Activated CD4-positive, alpha-beta T cell treated with anti-CD3 and anti-CD28 coated beads, Interleukin-2, amount 50 U/mL, for 16 hours (primary cell): ENCODE measurements at places on chromosomes 6 and 20.

- DNase-seq = no peak
These were observed 235.7 kb upstream of the ZNF217 start for GRCh38 chr20:53829255-53829723.

DNA sequence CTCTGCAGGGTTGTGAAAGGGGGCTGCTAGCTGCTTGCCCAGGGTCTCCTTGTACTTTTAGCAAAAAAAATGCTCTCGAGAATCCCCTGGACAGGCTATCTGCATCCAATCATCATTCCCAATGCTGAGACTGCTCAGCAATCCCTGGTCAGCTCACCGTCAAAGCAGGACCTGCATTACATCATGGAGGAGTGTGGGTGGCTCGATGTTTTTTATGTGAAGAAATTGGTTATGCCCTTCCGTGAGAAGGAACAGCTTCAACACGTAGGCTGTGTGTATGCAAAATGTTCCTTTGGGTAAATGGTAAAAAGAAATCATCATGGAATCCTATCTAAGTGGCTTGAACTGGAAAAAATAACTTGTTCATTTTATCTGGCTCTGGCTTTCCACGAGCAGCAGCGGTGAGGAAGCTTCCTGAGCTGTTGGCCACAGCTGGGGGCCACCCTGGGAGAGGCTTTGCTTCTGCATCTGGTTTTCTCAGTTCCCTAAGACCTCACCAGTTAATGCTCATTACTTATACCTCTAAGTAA lies 111.4 kb downstream of the FYN start:
- DNase-seq = peak; percentile 45

GRCh38 chr6:24272553-24272952 lies 85.3 kb downstream of the DCDC2 start:
- no peak for DNase-seq

DNA sequence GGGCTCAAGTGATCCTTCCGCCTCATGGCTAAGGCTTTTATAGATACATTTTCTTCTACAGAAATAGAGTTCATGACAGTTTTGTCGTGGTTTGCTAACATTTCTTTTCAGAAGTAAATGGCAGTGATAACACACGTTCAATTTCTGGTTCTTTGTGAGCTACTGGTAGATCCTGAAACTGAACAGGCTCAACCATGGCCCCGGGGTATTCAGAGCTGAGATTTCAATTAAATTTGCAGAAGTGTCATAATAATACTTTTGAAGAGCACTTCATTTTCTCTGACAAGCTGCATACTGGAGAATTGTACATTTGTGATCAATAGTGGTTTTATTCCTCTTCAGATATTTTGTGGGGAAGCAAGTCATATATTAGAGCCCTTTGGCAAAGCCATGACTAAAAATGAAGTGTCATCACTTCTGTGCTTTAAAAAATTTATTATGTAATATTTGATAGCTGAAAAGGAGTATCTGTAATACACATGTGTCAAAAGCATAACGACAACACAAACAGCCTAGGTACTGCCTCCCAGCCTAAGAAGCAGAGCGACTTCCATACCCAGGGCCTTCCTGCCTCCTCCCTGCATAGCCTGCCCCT lies 84.3 kb upstream of the SCP2D1 start:
- DNase-seq = no peak

- DNase-seq = no peak
These were observed 2.7 kb upstream of the SPO11 start for GRCh38 chr20:57326667-57327455.

DNA sequence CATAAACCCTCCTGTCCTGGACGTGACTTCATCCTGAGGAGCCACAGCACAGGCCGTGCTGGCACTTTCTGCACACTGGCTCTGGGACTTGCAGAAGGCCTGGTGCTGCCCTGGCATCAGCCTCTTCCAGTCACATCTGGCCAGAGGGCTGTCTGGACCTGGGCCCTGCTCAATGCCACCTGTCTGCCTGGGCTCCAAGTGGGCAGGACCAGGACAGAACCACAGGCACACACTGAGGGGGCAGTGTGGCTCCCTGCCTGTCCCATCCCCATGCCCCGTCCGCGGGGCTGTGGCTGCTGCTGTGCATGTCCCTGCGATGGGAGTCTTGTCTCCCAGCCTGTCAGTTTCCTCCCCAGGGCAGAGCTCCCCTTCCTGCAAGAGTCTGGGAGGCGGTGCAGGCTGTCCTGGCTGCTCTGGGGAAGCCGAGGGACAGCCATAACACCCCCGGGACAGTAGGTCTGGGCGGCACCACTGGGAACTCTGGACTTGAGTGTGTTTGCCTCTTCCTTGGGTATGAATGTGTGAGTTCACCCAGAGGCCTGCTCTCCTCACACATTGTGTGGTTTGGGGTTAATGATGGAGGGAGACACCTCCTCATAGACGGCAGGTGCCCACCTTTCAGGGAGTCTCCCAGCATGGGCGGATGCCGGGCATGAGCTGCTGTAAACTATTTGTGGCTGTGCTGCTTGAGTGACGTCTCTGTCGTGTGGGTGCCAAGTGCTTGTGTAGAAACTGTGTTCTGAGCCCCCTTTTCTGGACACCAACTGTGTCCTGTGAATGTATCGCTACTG lies 22.0 kb upstream of the PYGB start:
- DNase-seq = no peak

DNA sequence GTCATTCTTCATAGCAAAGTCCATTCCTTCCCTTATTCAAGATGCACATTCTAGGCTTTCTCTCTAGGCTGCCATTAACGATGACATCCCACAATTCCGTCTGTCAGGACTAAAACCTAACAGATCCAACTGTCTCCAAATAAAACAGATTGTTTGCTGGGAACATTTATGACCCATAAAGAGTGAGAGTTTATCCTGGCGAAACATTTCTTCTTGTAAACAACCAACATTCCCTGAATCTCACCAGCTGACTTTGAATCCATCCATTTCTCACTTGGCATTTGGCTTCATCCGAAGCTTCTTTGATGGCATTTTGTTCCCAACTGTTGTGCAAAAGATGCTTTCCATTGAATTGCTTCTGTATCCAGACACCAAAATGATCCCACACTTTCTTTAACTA lies 93.1 kb downstream of the OLIG3 start:
- no peak for DNase-seq

DNA sequence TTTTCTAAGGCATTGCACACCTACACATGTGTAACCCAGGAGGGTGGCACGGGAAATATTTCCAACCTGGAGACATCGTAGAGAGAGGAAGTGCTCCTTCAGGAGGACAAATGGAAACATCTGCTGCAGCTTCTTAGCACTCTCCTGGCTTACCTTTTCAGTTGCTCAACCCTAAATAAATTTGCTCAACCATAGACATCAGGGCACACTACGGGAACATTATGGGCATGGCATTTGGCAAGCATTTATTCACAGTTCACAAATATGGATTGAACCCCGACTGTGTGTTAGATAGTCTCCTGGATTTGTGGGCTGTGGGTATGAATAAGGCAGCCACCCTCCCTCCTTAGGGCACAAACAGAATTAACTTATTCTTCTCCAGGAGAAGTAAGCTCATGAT lies 118.7 kb downstream of the SOX4 start:
- DNase-seq = no peak

DNA sequence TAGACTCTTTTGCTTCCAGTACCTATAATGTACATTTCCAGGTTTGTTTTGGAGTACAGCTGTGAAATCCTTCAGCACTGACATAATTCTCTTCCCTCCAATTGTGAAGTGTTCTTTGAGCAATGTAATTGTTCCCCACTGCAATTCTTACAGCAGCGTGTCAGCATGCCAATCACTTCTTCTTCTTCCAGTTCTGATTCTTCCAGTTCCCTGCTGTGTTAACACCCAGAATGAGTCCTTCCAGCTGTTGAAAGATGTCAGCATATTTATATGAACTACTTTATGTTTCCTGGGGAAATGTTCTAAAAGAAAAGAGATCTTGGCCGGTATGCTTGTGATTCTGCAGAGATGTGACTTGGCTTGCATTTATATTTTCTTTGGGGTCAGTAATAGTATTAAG lies 213.9 kb downstream of the UNC5CL start:
- no peak for DNase-seq

DNA sequence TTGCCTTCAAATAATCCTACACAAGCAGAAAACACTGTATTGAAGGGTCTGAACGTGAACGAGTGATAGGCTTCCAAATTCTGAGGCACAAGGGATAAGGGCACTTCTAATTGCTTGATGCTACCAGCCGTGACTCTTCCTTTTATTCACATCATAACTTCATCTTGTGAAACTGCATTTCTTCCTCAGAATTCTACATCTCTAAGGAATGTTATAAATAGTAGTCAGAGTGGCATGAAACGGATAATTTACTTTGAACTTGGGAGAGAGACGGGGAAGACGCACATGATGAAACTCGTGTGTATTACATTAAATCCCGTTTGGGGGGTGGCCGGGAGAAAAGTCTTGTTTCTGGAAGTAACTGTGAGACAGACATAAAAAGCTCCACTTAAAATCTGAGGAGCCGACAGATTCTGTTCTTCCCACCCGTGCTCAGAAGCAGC lies 754 bp downstream of the HDDC2 start:
- no peak for DNase-seq

DNA sequence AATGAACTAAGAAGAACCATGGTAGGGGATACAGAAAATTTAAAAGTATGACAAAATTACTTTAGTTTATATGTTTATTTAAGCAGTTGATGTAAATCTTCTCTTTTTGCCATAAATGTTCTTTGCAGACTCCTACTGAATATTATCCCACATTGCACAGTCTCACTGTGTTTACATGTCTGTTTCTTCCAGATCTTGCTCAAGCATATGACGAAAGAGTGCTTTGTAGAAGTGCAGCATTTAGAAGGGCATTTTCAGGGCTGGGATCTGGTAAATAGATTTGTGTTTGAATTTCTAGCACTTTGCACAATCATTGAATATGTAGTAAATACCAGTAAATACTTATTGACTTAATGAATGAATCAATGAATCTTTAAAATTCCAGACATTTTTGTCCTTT lies 152.0 kb upstream of the EPHA7 start:
- DNase-seq = no peak

DNA sequence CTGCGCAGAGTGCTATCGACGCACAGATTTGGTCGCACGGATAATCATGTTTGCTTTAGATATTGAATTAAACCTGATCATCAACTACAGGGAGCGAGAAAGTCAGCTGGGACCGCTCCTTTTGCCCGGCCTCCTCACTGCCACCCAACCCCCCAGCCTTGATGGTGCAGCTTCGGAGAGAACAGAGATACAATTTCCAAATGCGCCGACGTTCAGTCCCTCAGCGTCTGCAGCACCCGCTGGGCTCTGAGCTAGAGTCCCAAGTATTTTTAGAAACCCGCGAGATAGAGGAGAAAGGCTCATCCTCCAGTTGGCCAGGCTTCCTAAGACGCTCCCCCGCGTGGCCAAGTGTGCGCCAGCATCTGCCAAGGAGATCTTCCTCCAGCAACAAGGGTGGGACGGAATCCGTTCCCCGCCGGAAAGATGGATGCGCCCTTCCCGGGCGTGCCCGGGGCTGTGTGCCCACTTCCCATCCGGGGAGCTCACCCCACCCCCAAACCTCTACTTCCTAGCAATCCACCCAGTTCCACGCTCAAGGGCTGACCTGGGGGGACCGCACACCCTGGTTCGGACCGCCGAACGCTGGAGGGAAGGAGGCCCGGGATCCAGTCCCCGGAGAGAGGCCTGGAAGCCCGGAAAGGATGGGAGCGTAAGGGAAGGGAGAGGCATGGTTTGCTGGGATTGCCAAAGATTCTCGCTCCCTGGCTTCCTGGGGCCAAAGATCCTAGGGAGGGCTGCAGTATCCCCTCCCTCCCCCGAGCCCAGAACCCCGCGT lies 4.1 kb downstream of the NKX2-2 start:
- no peak for DNase-seq

DNA sequence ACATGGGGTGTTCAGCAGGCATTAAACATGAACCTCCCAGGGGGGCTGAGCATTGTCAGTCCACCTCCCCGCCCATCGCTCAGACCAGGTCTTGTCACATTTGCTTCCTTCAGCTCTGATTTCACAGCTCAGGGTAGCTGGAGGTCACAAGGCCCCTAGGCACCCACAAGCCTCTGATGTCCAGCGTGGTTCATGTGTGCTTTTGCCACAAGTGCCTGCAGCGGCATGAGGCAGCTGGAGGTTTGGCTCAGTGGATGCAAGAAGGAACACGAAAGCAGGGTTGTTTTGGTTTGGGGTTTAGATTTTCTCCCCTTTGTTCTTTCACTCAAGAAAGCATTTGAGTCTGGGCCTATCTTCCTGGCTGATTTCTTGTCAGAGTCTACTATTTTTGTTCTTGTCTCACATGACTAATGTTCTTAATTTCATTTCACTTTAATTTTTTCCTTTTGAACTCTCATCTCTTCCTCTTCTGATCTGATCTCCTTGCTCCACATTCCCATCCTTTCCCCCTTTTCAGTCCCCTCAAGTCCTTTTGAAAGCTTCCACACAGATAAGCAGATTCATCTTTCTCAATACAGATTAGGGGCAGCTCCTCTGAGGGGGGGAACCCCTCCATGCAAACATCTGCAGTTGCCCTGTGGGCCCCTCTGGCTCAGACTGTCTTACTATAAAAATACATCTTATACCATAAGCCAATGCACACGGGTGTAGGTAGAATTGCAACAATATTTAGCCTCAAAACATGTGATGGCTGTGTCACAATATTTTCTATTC lies 68.1 kb upstream of the CEP85L start:
- DNase-seq = no peak

GRCh38 chr6:158688860-158689259 lies 39.0 kb downstream of the SYTL3 start:
- no peak for DNase-seq

DNA sequence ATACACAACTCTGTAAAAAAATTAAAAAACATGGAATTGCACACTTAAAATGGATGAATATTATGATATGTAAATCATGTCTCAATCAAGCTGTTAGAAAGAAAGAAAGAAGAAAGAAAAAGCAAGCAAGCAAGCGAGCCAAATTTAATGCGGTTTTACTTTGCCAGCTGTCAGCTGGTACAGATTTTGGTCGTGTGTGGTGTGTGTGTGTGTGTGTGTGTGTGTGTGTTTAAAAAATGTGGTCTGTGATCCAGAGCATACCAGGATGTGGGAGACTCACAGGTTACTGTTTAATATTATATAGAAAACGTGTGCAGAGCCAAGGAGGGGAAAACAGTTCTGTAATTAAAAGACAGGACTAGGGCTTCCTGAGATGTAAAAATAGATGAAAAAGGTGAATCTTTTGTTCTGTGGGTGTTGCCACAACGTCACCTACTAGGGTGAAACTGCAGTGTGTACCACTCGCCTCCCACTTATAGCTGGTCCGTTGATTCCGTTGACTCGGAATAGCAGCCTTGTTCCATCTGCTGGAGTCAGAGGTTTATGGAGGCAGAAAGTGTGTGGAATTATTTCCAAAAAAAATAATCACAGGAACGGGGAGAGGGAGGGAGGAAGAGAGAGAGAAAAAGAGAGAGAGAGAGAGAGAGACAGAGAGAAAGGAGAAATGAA lies 197.7 kb downstream of the BCAS1 start:
- DNase-seq = peak; percentile 61

GRCh38 chr20:53284696-53285095 lies 308.9 kb downstream of the ZNF217 start:
- DNase-seq = no peak

GRCh38 chr20:42706759-42707158 lies 482.9 kb downstream of the PTPRT start:
- no peak for DNase-seq

DNA sequence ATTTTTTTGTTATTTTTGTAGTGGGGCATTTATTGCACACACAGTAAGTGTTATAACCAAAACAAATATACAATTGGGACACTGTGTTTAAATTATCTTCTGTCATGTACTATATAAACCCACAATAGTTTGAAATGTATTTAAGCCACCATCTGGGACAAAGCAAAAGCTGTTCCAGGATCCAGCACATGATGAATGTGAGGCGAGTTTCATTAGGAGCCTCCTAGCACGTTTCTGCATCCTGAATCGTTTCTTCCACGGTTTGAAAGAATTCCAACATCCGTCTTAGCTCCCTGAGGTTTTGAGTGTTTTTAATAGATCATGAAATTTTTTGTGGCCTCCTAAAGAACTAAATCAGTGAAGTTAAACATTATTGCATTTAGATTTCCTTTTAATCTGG lies 65.8 kb downstream of the EYA4 start:
- no peak for DNase-seq
